ENCODE measurements at places on chromosomes 4 and X. TPM values are rescaled to one million over a fixed set of nuclear protein-coding genes. Genes with fewer than 3 reads are reported as not detected.

The CAMK2D gene
- polyA plus RNA-seq, result 3.2 TPM

The GPC4 gene
- polyA plus RNA-seq, result 46.8 TPM

The PJA1 gene
- polyA plus RNA-seq, result 25.7 TPM

The RASL11B gene
- 49.8 TPM for polyA plus RNA-seq

The TIGD2 gene
- polyA plus RNA-seq, result 2.4 TPM

The SPANXN2 gene
- not detected for polyA plus RNA-seq

The BCAP31 gene
- polyA plus RNA-seq, result 136 TPM

The C1GALT1C1 gene
- polyA plus RNA-seq, result 12.5 TPM

The PCYT1B gene
- 17.9 TPM for polyA plus RNA-seq

The BTK gene
- polyA plus RNA-seq, result 0.03 TPM
